ENCODE measurements at places on chromosomes 11 and 22. TPM values are rescaled to one million over a fixed set of nuclear protein-coding genes. Genes with fewer than 3 reads are reported as not detected.

- peak; percentile 45 for DNase-seq
Observed at GRCh38 chr22:50274311-50274710, 4.1 kb upstream of the MAPK11 start.

- DNase-seq: no peak
Observed at GRCh38 chr11:72237112-72237931, 6.7 kb downstream of the PHOX2A start.

DNA sequence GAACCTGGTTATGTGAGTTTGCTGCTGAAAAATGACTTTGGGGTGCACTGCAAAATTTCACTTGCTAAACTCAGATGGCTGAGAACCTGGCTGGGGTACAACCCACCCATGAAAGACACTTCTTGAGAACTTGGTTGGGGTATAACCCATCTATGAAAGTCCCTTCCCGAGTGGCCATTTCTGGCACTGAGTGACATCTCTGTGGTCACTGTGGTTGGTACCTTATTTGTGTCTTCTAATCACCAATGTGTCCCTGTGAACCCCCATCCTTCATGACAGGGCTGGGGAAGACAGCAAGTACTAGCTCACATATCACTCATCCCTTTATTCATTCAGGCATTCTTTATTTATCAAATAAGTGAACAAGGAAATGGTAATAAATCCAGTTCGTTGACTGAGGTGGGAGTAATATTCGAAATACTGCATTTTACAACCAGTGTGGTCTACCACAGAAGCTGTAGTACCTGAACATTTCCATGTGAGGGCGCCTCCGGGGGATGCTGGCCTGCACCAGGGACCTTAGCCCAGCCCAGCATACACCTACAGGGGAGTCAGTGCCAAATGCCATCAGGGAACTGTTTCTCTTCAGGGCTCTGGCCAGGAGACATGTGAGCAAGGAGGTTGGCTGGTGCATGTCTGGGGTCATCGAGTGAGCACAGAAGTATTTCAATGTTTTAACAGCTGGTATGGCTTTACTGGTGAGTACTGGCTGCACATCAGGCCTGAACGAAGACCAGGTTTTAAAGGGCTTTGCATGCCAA is 122.1 kb downstream of the CSNK2A3 start:
- no peak for DNase-seq

Gene GAL3ST3
- total RNA-seq: 0.87 TPM

Gene PRR5L
- total RNA-seq: 83.1 TPM
